ENCODE measurements at places on chromosomes 3 and 15.

GRCh38 chr3:155106119-155106518 is 26.0 kb downstream of the MME start:
- no peak for DNase-seq

- no peak for DNase-seq
These were observed 22.5 kb downstream of the MBNL1 start for GRCh38 chr3:152291238-152291637.

DNA sequence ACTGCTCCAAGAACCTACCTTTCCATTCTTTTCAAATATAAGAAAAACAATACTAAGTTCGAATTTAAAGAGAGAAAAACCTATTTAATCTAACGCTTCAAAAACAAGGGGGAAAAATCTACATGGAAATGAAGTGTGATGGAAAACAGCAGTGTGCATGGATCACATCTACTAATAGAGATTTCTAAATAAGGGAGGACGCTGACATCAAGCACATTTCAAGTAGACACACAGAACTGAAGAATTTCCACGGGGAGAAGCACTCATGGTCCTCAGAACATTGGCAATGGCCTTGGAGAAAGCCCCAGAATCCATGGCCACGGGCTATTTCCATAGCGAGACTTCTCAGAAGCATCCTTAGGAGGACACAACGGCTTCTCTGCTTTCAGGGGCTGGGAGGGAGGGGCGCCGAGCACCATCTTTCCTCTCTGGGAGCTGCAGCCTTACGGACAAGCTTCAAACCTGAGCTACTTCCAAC is 1.0 kb downstream of the TASOR start:
- DNase-seq, result no peak

DNA sequence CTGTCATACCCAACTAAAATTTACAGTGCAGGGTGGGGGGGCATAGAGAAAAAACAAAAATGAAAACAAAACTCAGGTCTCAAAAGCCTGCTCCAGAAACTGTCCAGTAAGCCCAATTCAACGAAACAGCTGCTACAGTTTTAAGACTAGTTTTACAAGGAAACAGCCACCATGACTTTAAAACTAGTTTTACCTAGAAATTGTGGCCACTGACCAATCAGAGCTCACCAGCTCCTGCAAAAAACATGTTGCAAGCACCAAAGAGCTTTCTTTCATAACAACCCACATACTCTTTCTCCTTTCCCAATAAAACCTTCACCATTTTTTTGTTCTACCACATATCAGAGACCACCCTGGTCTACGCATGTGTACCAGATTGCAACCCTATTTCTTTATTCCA is 7.3 kb upstream of the CFAP91 start:
- no peak for DNase-seq

GRCh38 chr3:147409143-147410115 is at the start of gene ZIC1:
ZIC1 (plus strand) TSS chr3:147409365; CDS start chr3:147410113, 748 bp downstream.
- DNase-seq, result no peak

- no peak for DNase-seq
These were observed 41.7 kb upstream of the IGF2BP2 start for GRCh38 chr3:185866555-185866954.

DNA sequence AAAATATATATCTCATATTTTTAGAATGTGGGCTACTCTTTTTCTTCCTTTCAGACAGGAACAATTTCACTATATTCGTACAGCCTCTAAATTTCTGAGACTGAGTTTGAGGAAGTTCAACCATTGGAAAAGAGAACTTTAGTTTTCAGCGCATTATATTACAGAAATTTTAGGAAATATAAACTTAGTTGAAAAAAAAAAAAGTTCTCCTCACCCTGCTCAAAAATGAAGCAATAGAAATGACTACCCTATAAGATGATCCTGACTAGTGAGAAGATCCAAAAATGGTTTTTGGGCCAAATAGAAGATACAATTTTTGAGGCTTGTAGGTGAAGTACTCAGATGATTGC is 139.6 kb downstream of the MCTP2 start:
- DNase-seq, result no peak

DNA sequence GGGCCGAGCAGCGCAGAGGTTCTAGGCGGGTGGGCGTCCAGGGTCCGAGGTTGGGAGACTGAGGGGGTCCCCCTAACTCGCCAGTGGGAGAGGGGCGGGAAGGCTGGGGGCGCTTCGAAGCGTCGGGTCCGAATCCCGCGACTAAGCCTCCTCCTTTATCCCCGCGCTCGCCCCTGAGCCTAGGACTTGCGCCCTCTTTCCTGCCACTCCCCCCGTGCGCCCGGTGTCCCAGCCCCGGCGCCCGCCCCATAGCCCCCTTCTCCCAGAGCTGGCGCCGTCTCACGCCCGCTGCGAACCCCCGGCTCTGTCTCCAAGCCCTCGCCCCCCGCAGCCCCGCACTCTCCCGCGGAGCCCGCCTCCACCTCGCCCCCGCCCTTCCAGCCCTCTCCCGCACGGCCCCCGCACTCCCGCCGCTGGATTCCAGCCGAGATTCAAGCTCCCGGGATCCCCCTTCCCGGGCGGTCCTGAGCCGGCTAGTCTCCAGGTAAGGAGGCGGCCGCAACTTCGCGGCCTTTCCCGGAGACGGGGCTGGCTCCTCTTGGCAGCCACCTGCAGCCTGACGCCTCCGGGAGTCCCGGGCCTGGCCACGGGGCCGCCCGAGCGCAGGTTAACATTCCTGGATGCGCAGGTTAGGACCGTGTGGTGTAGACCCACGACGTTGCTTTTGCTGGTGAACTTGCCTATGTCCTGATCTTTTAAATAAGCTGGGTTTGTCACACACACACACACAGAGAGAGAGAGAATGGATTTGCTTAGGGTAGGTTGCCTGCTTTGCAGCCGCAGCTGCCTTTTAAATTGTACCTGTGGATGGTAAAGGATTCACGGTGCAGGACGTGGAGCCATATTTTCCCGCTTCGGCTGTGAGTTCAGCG is 563 bp downstream of the PXYLP1 start:
- no peak for DNase-seq

DNA sequence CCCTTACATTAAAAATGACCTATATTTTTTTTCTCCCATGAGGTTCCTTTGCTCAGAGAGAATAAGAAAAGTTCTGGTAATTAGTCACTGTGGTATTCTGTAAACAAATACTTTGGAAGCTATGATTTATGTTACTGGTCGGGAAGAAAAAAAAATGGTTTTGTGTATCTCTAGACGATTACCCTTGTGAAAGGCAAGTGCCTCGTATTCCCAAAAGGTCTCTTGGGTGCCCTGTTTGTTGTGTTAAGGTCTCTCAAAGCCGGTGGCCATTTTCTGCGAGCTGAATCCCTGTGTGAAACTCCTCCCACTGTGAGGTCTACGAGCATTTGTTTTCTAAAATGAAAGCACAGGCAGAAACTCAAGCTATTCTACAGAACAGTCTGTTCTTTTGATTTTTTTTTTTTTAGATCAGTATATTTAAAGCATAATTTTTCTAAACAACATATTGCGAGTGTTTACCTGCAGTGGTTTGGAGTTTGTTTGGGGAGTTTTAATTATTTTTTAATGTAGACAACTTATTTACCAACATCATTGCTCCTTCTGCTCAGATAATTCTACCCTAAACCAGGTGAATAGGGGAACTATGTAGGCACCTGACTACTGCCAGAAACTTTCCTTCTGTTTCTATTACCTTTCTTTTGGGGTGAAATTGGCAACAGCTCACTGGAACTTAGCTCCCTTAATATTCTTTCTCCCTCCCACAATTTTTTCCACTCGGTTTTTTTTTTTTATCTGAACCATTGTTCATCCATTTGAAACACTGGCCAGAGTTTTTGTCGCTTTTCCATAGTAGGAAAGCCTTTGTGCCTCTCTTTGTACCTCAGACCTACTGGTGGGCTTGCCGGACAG is 44.0 kb downstream of the ZBTB38 start:
- no peak for DNase-seq

DNA sequence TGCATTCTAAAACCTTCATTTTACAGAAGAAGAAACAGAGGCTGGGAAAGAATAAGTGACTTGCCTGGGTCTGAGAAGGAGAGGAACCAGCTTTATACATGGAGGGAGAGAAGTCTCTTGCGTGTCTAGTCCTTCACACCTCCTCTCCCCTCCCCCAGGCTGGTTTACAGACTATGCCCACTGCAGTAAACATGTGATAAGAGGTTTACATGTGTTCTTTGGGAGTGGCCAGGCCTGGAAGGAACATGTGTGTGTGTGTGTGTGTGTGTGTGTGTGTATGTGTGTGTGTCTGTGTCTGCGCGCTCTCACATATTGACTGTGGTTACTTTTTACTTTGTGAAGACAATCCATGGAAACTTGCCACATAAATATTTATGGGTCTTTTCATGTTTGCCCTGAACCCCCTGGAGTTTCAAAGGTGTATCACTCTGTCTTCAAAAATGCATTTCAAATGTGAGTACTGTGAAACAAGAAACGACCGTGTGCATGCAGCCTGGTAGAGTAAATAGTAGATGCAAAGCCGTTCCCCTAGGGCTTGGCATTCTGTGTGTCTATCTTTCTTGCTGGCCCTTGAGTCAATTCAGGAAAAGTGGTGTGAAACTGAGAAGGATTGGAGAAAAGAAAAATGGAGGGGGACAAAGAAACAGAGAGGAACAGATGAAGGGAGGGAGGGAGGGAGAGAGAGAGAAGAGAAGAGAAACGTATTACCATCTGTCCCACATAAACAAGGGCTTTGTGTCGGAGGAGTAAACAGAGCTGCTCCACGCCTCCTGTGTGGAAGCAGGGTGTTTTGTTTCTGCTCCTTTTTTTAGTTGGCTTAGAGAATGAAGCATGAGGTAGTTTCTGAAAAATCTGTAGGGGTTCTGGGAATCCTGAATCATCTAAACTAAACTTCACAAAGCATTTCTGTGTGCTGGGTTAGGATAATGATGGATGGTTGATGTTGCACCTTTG is 51.7 kb downstream of the CLDN11 start:
- DNase-seq, result no peak

- DNase-seq, result no peak
These were observed at the start of gene ITGA11 for GRCh38 chr15:68431792-68432401. ITGA11 (minus strand) TSS chr15:68432163; CDS start chr15:68432066, 97 bp downstream.

DNA sequence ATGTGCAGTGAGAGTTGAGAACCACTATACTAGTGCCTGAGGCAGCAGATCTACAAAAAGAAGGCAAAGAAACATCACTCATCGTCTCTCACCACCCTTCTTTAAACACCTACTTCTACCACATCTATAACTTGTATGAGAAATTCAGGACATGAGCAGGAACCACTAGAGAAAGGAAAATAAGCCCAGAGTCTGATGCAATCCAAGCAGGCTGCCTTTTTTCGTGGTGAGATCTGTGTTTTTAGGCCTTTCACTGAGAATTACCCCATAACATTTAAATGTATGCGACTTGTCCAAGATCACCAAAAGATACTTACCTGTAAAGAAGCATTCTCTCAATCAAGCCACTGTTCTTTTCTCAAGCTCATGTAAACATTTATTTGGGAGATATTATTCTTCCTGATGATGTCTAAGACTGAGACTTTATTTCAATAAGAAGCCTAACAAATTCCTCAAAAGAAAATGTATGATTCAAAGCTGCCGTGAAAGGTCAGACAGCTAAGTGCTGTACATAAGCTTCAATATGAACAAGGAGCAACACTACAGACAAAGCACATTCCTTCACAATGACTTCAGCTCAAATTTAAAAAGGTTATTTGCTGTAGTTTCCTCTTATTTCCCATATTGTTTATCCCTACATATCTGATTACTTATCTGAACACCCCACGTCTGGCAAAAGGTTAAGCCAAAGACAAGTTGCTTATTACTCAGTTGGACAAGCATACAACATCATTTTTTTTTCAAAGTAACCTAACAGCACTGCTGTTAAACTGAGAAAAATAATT is 16.5 kb downstream of the SPICE1 start:
- DNase-seq, result no peak

GRCh38 chr15:101053261-101053660 is 134.1 kb downstream of the LRRK1 start:
- no peak for DNase-seq

DNA sequence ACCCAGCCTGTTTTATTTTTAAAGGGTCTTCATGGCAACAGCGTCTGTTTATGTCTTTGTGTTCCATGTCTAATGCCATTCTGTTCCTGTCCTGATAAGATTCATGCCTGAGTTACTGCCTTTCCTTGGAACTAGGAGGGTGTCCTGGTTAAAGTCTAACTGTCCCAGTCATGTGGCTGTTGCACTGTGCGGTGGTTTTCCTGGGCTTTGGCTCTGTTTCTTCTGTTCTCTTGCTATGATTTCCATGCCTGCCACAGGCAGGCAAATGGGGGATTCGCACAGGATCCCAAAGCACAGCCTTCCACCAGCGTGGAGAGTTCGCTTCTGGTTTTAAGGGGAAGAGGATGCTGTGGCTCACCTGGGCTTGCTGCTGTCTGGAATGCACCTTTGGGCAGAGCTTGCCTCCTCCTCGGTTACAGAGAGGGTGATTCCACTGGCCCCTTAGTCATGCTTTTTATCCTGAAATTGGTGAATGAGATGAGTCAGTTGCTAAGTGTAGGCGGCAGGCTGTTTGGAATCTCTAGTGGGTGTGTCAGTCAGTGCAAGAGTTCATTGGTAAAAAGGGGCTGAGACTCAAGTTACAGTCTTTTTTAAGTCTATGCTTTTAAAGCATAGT is 86.8 kb downstream of the CCK start:
- DNase-seq, result no peak

DNA sequence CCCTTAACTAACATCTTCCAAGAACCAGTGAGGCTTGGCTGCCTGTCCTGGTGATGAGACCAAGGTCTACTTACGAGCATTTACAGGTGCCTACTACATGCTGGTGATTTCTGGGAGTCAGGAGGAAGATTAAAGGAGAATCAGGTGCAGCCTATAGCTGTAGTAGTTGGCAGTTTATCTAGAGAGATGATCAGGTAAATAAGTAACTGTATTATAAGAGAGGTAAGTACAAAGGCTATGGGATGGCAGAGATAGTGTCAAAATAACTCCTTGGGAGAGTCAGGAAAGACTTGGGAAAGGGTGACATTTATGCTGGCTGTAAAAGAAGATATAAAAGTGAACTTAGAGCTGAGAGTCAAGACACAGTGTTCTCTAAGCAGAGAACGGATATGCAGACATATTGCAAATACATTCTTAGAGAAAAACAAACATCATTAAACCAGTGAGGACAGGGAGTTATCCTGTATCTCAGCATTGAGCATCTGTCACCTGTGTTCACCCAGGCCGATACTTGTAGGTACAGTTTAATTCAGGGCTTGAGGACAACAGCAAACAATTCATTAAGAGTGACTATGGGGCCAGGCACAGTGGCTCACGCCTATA is 49.7 kb upstream of the ACP3 start:
- no peak for DNase-seq

- no peak for DNase-seq
These were observed 123.0 kb downstream of the LRIG1 start for GRCh38 chr3:66377800-66378199.

GRCh38 chr15:73812806-73813465 is 59.8 kb upstream of the INSYN1 start:
- DNase-seq, result no peak

- no peak for DNase-seq
These were observed 41.0 kb downstream of the RAB11A start for GRCh38 chr15:65910341-65910740.

DNA sequence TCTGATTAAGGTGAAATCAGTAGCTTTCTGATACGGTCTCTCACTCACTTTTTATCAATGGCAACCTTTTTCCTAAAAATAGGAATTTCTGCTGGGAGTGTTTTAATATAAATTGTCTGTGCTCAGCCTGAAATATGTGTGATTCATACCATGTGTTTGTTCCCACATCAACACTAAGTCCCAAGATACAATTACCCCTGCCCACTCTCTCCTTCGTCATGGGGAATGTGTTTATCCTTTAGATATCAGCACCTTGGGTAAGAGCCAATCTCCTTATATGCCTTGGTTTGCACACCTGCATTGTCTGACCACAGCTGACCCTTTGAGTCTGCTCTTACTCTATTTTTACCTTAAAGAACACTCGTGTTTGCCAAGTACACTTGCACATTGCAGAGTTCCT is 356.4 kb downstream of the LPP start:
- no peak for DNase-seq
